ENCODE measurements at places on chromosomes 4 and X. TPM values are rescaled to one million over a fixed set of nuclear protein-coding genes. Genes with fewer than 3 reads are reported as not detected.

- H3K4me3 ChIP-seq, result no peak overlapping the region
- no peak overlapping the region for H3K27ac ChIP-seq
- no peaks in the 10 kb centered on the region for H3K4me1 ChIP-seq
- DNase-seq, result no peak
- H3K27me3 ChIP-seq, result no peaks in the 10 kb centered on the region
These were observed 81.8 kb downstream of the GLUD2 start for GRCh38 chrX:121128925-121129877.

GRCh38 chr4:140152013-140152703, 1.8 kb downstream of the MAML3 start:
- peaks cover 41% of the 10 kb centered on the region for H3K4me1 ChIP-seq
- H3K27ac ChIP-seq, result peak overlapping the region; percentile 49
- H3K27me3 ChIP-seq, result peaks cover 28% of the 10 kb centered on the region
- H3K36me3 ChIP-seq, result no peaks in the 10 kb centered on the region

GRCh38 chr4:113586072-113586471, 175.5 kb downstream of the CAMK2D start:
- H3K4me1 ChIP-seq, result peaks cover 19% of the 10 kb centered on the region
- H3K36me3 ChIP-seq, result peaks cover 24% of the 10 kb centered on the region
- no peaks in the 10 kb centered on the region for H3K27me3 ChIP-seq
- H3K4me3 ChIP-seq, result no peak overlapping the region
- DNase-seq, result no peak
- no peak overlapping the region for H3K27ac ChIP-seq

DNA sequence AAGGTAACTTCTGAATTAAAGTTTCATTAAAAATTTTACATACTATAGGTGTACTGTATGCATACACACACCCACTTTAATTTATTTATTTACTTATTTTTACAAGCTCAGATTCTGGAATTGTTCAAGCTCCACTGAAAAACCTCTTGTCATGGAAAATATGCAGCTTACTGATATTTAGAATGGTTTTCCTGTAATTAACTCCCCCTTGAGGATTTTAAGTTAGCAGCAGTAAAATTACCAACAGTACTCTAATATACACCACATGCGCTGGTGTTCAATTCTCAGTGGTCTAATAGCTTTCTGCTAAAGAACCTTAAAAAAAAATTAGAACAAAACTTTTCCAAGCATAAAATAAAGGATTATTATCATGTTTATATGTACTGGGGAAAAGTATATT, 12.0 kb downstream of the MAB21L2 start:
- H3K27ac ChIP-seq, result no peak overlapping the region
- no peaks in the 10 kb centered on the region for H3K27me3 ChIP-seq
- no peak overlapping the region for H3K4me3 ChIP-seq
- no peaks in the 10 kb centered on the region for H3K4me1 ChIP-seq
- DNase-seq, result no peak
- peaks cover 13% of the 10 kb centered on the region for H3K36me3 ChIP-seq

DNA sequence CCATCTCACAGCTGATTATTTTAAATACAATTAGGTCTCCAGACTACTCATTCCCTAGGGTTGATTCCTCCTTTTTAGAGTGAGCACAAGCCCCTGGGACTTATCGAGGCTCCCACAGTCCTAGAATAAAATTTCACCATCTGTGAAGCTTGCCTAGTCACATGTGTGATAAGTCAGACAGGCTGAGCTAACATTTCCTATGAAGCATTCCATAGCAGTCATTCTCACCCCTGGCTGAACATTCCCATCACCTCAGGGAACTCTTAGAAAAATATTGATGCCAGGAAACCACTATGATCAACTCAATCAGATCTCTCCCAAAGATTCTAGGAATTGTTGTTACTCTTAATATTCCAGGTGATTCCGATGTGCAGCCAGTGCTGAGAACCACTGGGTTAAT, 37.7 kb downstream of the ARHGEF9 start:
- H3K4me1 ChIP-seq, result peaks cover 20% of the 10 kb centered on the region
- no peak overlapping the region for H3K27ac ChIP-seq
- H3K36me3 ChIP-seq, result no peaks in the 10 kb centered on the region
- no peak for DNase-seq
- H3K27me3 ChIP-seq, result no peaks in the 10 kb centered on the region
- no peak overlapping the region for H3K4me3 ChIP-seq

DNA sequence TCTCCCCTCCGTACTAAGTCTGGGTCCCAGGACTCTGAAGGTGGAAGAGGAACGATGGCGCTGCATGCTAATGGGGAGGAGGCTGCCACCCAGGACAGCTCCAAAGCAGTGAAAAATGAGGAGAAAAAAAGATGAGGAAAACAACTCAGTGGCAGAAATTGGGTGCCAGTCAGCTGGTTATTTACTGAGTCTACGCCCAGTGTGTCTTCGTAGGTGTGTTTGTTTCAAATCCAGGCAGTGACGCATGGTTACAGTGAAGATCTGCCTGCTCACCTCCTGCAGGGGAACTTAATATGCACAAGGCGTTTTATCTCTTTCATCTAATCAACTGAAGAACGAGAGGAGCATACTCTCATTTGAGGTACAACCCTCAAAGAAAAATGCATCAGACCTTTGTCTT, 70.9 kb upstream of the FBXW7 start:
- no peak overlapping the region for H3K27ac ChIP-seq
- peak; percentile 22 for DNase-seq
- no peaks in the 10 kb centered on the region for H3K27me3 ChIP-seq
- H3K4me1 ChIP-seq, result peaks cover 10% of the 10 kb centered on the region

- H3K4me3 ChIP-seq, result no peak overlapping the region
- no peak overlapping the region for H3K27ac ChIP-seq
- H3K27me3 ChIP-seq, result no peaks in the 10 kb centered on the region
- no peak for DNase-seq
These were observed 34.4 kb upstream of the RBM41 start for GRCh38 chrX:107153005-107153404.

GRCh38 chrX:11757397-11757718, 679 bp upstream of the MSL3 start:
- peaks cover 19% of the 10 kb centered on the region for H3K36me3 ChIP-seq
- H3K27ac ChIP-seq, result no peak overlapping the region
- peaks cover 1% of the 10 kb centered on the region for H3K27me3 ChIP-seq
- DNase-seq, result no peak

DNA sequence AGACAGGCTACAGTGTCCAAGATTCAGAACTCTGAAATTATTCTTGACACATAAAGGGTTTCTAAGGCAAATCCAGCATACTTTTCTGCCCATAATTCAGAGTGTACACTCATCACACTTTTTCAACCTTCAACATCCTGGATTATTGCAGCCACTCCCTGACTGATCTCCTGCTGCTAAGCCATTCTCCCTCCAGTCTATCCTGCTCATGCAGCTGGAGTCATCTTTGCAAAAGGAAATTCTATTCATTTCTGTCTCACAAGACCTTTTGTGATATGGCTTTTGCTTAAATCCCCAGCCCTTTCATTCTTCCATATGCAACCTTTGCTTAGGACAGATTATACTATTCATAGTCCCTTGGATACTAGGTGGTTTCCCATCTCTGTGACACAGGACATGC, 236.1 kb upstream of the LDB2 start:
- H3K4me1 ChIP-seq, result no peaks in the 10 kb centered on the region
- no peak overlapping the region for H3K4me3 ChIP-seq
- DNase-seq, result no peak
- no peaks in the 10 kb centered on the region for H3K36me3 ChIP-seq
- peaks cover 7% of the 10 kb centered on the region for H3K27me3 ChIP-seq

DNA sequence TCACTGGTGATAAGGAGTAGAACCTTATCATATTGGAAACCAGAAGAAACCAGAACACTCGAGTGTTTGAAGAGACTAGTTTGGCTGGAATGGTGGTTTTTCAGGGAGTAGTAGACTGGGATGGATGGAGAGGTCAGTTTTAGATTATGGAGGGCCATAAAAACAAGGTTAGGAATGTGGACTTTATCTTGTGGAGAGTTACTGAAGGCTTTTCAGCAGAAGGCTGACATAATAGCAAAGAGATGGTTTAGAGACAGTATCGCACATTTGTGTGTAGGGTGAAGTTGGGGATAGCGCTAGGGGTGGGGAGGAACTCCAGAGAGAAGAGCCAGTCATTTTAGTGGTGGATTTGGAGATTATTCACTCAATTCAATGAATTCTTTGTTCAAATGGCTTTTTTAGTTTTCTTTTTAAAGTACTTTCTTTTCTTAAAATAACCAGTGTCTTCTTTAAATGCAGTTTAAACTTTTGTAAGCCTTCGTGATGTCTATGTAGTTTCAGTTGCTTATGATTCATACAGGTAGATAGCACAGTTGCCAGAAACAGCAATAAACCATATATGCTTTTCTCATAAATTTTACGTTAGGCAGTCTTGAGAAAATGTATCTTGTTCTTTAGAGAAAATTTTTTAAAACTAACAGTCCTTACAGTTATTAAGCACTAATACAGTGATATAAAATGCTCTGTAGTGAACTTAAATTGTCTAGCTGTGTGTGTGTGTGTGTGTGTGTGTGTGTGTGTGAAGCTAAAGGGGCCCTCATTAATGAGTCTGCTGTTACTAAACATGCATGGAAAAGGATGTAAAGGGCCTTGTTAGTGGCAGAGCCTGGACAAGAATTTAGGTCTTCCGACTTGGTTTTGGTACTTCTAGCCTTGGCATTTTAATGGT, 3.8 kb downstream of the ARHGAP10 start:
- peaks cover 40% of the 10 kb centered on the region for H3K4me1 ChIP-seq
- H3K4me3 ChIP-seq, result no peak overlapping the region
- H3K36me3 ChIP-seq, result no peaks in the 10 kb centered on the region
- DNase-seq, result no peak

DNA sequence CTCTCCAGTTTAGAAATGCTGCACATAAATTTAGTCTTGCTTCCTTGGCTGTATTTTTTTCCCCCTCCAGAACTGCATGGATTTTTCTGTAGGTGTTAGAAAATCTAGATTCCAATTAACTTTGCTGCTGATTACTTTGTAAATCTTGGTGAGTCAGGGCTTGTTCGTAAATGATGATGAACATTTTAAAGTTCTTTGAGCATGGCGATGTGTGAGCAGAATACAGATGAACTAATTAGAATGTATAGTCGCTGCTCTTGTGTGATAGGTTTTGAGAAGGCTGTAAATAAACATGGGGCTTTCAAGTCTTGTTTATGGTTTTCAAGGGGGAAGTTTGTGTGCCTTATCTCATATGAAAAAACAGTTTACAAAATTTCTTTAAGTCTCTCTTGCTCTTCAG, 23.3 kb downstream of the LIMCH1 start:
- H3K4me1 ChIP-seq, result no peaks in the 10 kb centered on the region
- no peak overlapping the region for H3K27ac ChIP-seq
- DNase-seq, result no peak
- H3K4me3 ChIP-seq, result no peak overlapping the region

- DNase-seq, result peak; percentile 66
- H3K36me3 ChIP-seq, result no peaks in the 10 kb centered on the region
- H3K4me3 ChIP-seq, result peak overlapping the region; percentile 85
- peaks cover 20% of the 10 kb centered on the region for H3K4me1 ChIP-seq
- no peaks in the 10 kb centered on the region for H3K27me3 ChIP-seq
These were observed 774 bp downstream of the FAM193A start for GRCh38 chr4:2537011-2537830.

DNA sequence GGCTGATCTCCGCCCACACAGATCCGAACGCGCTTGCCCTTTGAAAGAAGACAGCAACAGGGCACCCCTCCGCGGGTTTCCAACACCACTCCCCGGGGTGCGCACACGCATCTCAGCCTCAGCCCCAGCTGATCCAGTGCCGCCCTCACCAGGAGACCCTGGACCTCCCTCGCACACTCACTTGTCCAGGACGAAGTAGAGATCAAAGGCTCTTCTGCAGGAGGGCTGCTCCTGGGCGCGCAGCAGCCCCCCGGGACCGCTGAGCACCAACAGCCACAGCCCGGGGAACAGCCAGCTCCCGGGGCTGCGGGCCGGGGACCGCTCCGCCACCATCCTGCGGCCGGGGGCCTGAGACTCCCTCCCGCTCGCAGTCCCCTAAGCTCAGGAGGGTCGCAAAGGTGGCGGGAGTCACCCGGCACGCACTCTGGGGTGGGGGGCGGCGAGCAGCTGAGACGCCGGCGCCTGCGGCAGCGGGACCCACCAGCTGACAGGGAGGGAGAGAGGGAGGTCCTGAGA, 743 bp downstream of the ANTXR2 start:
- H3K4me1 ChIP-seq, result peaks cover 74% of the 10 kb centered on the region
- peaks cover 13% of the 10 kb centered on the region for H3K36me3 ChIP-seq
- DNase-seq, result peak; percentile 70
- H3K4me3 ChIP-seq, result peak overlapping the region; percentile 88

DNA sequence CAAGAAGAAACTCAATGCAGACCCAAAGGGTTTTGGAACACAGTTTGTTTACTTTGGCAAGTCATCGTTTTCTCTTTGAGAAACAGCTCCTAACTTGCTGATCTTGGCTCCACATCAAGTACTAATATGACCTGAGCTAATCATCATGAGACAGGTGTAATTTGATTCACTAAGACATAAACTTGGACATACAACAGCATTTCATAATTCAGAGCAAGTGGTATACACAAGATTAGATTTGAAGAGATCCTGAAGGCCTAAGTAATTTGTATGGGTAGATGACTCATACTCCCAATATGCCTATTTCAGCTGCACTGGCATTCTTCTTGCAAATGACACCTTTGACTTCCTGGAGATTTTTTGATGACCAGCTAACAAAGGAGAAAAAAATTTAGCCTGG, 1521.7 kb downstream of the RPA4 start:
- no peak overlapping the region for H3K27ac ChIP-seq
- H3K36me3 ChIP-seq, result no peaks in the 10 kb centered on the region

DNA sequence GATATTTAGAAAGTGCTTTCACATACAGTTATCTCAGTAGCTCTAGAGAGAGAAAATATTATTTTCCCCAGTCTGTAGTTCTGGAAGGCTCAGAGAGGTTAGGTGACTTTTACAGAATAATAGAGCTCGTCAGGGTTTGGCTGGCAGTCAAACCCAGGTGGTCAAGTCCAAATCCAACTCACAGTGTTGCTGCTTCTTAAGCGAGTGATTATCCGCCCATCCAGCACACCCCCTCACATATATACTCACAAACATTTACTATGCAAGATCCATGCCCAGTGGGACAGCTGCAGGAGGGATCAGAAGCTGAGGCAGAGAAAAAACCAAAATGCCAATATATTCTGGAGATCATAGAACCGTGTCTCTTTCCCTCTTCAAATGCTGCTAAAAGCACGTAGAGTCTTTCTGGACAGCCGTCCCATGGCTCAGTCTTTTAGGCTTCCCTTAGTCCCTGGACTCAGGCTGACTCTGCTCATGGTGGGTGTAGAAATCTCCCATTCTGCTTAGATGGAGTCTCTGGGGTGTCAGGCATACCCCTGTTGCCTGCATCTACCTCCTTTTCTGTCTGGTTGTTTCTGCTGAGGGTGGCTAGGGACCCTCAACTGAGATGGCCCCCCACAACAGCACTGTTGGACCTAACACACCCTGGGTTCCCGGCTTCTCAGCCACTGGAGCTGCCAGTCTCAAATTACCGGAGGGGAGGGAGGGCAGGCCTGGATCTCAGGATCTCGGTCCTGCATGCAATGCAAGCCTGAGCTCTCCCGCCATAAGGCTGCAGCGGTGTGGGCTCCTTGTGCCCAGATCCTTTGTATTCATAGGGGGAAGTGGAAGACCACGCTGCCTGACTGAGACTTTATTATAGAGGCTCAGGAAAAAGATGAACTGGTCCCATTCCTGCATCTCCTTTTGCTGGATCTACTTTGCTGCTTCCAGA, at the start of gene CHRNA9:
Gene CHRNA9 (plus strand): TSS at position 743 of the 934 bp plus-strand sequence. CDS start 135 bp downstream, at position 878.
- peaks cover under 1% of the 10 kb centered on the region for H3K4me1 ChIP-seq
- H3K27ac ChIP-seq, result no peak within 1 kb of the TSS
- H3K4me3 ChIP-seq, result no peak within 1 kb of the TSS
- no peak for DNase-seq

Gene MAPK10
- total RNA-seq, result not detected

Gene GAGE2A
- not detected for total RNA-seq

Gene ITGB1BP2
- 5.6 TPM for total RNA-seq
